IPS-NIHi11 (cell line): ENCODE measurements at places on chromosomes 5 and 9.

- DNase-seq = no peak
These were observed 40.8 kb downstream of the NAIF1 start for GRCh38 chr9:128026255-128026772.

DNA sequence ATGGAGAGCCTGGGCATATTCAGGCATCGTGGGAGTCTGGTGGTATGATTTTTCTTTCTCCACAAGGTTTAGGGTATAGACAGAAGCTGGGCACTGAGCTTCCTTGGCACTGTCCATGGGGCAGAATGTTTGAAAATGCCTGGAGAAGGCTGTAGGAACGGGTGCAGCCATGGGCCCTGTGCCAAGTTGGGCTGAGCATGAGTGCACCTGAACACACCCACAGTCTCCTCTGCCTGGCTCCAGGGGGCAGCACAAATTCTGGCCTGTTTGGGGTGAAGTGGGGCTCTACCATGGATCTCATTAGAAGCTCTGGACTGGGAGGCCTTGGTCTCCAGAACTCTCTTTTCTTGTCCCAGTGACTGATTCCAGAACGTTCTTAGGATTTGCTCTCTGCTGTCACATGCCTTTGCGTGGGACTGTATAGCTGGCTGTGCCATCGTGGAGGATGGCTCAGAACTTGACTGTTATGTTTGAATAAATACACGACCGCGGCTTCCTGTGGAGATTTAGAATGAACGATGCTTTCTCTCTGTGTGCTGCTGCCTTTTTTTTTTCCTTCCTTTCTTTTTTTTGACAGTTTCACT is 229.8 kb downstream of the FANCC start:
- DNase-seq = no peak

DNA sequence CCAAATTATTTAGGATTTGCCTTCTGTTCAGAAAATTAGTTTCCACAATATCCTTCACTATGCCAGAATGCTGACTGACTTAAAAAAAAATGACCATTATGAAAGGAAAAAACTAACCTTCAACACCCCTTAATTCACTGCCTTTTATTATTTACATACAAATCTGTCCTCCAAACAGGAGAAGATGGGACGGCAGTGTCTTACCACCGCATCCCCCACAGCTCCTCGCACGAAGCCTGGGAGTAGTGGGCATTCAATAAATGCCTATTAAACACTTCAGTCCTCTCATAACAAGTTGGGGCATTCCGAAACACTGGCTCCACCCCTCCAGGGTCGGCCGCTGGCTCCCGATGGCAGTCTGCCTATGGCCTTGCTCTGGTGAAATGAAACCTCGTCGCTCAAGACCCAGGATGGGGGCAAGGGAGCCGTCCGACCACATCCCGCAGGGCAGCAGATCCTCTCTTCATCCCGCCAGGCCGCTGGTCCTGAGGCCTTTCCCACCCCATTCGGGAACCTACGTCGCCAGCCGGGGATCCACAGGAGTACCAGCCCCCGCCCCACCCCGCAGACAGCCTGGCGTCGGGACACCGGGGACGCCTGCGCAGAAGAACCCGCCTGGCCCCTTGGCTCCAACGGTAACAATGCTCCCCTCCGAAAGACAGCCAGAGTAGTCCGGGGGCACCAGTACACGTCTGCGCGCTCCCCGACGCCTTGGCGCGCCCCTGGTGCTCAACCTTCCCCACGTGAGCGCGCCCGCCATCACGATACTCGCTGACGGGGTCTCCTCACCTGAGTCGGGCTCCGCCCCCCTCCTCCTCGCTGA is 613 bp downstream of the ZBTB5 start:
- DNase-seq = peak; percentile 88

- DNase-seq = no peak
These were observed 21.1 kb downstream of the PSMB7 start for GRCh38 chr9:124394167-124394566.

DNA sequence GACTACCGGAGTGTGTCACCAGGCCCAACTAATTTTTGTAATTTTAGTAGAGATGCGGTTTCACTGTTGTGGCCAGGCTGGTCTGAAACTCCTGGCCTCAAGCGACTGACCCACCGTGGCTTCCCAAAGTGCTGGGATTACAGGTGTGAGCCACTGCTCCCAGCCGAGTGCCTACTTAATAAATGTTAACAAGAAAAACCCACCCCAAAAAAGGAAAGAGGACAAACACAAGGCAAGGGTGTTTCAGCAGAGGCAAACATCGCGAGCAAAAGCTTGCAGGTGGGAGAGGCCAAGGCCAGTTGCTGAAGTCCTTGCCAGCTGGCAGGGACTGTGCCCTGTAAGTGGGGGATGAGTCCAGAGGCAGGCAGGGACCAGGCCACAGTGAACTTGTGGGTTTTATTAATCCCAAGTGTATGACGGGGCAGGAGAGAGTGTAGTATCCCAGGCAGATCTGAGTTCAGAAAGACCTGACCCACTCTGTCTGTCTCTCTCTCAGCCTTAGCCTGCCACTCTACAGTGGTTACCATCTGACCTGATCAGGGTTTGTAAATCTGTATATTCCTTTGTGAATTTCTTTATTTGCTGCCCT is 6.4 kb upstream of the FPGS start:
- no peak for DNase-seq

- no peak for DNase-seq
These were observed 3.9 kb downstream of the BNC2 start for GRCh38 chr9:16866587-16866986.

GRCh38 chr5:81505672-81506071 is 111.7 kb upstream of the ACOT12 start:
- DNase-seq = no peak

DNA sequence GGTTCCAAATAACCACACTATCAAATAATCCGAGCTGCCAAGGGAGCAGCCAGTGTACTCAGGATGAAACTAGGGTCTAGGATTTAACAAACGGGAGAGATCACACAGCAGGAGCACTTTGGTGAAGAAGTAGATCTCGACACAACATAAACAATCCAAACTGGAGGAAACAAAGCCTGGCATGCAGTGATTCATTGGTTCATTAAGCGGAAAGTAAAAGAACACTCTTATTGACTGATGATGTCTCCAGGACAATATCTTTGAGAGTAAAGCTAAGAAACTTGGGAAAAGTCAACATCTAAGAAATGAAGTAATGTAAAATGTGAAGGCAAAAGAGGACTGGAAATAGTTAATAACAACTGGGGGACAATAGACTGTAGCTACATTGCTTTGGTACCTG is 1478.3 kb upstream of the CDH9 start:
- no peak for DNase-seq

- DNase-seq = no peak
These were observed 372.6 kb downstream of the EBF1 start for GRCh38 chr5:158727136-158727535.

- DNase-seq = no peak
These were observed 2.2 kb downstream of the RACK1 start for GRCh38 chr5:181241393-181241975.

DNA sequence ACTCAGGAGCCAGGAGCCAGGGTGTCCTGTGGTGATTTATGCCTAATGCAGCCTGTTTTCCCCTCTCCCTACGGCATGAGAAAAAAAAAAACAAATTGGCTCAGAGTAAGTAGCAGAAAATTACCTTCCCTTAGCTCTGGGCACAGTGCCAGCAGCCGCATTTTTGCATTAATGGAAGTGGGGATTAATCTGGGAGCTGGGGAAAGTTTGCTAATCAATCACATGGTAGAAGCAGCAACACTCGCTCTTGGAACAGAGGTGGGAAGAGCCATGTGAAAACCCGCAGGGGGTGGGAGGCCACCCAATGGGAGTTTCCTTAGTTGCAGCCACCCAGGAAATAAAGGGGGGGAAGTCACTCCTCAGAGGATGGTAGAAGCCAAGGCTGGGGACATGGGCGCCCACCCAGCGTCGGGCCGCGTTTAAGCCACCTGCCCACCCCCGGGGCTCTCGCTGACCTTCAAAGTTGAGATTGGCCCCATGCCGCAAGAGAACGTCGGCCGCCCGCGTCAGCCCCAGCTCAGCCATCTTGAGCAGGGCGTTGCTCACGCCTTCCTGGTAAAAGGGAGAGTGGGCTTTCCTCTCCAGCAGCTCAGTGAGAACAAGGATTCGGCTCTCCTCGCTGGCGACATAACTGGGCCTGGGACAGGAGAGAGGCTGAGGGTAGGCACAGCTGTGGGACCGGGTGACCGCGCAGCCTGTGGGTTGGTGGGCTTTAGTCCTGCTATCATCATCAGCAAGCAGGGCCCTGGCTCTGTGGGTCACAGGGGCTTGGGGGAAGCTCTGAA is 1.7 kb downstream of the ASB6 start:
- no peak for DNase-seq

GRCh38 chr9:24497671-24498070 is 48.0 kb downstream of the IZUMO3 start:
- no peak for DNase-seq

DNA sequence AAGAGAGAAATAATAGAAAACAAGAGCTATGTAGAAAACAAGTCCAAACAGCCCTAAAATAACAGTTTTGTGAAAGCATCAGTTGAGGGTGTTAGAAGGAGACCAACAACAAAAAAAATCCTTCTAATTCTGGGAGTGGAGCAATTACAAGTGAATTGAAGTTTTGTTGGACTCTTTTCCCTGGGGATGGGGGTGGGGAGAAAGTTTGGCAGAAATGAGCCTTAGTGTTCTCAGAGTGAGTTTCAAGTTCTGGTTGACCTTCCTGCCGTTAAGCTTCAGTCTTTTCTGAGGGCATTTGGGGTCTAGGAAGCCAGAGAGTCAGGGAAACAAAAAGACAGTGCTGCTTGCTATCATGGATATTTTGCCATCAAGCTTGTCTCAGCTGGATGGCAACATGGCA is 106.3 kb upstream of the TRIM32 start:
- DNase-seq = no peak

- DNase-seq = peak; percentile 91
These were observed 457 bp downstream of the UGCG start for GRCh38 chr9:111896942-111897600.

DNA sequence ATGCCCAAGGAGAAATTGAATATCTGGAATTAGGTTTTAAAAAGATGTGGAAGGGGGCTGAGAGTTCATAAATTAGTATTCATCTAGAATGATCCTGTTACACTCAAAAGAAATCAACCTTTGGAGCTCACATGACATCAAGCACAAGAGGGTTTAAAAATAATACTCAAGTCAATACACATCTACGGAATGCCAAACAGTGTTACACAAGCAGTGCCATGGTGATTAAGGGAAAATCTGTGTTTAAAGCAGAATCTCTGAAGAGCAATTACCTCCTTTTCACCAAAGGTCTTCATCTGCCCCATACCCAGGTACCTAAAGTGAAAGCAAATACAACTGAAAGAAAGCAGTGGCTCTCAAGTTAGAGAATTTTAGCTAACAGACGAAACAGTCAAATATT is 261.6 kb downstream of the NFIB start:
- no peak for DNase-seq

DNA sequence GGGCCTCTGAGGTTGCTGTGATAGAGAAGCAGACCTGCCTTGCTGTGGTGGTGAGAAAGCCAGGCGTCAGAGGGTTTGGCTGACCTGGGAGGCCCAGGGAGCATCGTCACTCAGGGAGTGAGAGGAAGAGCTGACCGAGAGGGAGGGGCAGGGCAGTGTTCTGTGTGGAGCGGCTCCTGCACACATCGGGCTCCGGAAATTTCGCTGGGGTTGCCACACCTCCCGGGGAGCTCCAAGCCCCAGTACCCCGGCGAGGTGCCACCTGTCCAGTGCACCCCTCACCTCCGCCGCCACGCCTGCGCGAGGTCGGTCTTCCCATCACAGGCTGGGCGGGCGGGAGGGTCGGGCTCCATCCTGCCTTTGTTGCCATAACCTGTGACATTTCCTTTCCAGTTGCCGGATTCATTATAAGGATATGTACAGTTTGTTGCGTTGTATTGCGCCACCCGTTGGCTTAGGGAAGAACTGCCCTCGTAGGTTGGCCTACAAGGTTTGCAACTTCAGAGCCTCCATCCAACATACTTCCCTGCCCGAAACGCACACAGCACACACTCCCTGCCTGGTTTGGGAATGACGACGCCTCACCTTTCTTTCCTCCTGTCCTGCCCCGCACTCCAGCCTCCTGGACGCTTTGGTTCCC is 223.2 kb downstream of the CACNA1B start:
- DNase-seq = peak; percentile 62

DNA sequence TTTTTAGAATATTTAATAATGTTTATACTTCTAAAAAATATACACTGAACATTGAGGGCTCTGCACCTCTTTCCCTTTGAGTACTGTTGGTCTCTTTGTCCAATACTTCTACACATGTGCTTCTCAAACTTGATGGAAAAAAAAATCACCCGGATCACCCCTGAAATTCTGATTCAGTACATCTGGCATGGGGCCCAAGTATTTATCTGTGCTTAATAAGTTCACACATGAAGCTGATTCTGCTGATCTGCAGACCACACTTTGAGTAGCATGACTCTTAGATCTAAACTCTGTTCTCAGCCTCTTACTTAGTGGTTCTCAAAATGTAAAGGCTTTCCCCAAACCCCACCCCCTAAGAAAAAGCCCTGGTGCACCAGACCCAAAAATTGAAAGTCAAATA is 12.0 kb downstream of the RUSC2 start:
- DNase-seq = no peak

- peak; percentile 83 for DNase-seq
These were observed 98.9 kb downstream of the EFNA5 start for GRCh38 chr5:107571621-107572536.

- no peak for DNase-seq
These were observed 1105.8 kb downstream of the CDH18 start for GRCh38 chr5:18882154-18882553.

DNA sequence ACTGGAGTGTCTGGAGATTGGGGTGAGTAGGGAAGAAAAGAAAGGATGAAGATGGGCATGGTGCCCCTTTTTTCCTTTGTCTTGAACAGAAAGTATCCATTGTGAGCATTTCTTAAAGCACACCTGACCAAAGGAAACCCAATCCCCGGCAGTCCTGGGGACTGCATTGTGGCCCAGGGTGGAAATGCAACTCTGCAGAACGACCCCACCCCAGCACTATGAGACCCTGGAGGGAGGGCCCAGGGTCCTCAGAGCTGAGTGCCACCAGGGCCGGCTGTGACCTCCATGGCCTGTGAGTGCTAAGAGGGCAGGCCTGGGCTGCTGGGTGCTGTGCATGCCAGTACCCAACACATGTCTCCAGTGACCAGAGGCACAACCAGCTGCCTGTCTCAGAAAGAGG is 18.5 kb downstream of the EEIG1 start:
- DNase-seq = no peak

GRCh38 chr5:39624268-39624886 is 199.6 kb upstream of the DAB2 start:
- DNase-seq = peak; percentile 33

DNA sequence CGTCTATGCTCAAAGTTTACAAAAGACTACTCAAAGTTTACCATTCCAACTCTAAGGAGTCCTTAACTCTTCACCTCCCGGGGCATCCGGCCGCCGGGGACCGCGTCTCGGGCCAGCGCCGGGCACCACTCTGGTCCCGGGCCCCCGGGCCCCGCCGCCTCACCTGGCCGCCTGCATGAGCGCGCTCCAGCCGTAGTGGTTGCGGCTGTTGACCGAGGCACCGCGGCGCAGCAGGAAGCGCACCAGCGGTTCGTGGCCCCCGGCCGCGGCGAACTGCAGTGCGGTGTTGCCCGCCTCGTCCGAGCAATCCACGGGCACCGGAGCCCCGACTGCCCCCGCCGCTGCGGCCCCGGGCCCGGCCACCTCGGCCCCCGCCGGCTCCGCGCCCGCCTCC is 388 bp downstream of the ANKS6 start:
- peak; percentile 65 for DNase-seq
